ENCODE measurements at places on chromosomes 13 and 19.
A peak's percentile ranks its signal among the peaks of the same experiment; 100 is the strongest.

DNA sequence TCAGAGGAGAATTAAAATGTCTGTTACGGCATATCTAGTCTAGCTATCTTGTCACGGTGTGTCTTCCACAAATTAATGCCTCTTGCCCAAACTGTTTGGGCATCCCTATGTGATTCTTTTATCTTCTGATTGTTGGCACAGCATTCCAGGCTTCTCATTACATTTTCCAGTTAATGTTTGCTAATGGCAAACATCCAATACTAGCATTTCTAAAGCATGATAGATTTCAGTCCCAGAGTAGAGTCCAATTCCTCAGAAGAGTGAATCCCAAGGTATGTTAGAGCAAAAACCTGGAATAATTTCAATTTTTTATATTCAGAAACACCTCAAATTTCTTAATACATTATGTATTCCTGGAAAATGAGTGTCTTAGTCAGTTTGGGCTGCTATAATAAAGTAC is 684.5 kb upstream of the SLITRK1 start:
- no peak for DNase-seq

- no peak for DNase-seq
Measured at GRCh38 chr13:39306639-39307589, 268.7 kb downstream of the NHLRC3 start.

- DNase-seq = no peak
Measured at GRCh38 chr19:29626386-29626785, 20.3 kb downstream of the POP4 start.

- no peak for DNase-seq
Measured at GRCh38 chr13:107977071-107977574, 238.2 kb downstream of the LIG4 start.

DNA sequence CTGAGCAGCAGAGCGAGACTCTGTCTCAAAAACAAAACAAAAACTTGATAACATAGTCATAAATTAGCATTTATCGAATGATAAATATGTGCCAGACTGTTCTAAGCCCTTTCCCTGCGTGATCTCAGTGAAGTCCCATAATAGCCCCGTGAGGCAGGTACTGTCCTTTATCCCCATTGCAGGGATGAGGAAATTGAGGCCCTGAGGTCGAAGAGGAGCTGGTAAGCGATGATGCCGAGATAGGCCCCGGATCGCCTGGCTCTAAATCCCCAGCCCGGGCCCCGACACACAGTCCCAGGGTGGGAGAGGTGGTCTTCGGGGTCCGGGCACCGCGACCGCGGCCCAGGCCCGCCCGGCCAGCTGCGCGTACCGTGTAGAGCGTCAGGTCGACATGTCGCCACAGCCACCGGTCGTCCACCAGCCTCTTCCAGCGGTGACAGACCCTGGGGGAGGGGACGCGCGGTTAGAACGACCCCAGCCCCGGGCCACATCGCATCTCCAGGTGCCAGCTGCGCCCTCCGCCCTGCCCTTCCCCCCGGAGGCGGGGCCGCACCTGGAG is 625 bp downstream of the FBXL12 start:
- DNase-seq = no peak

DNA sequence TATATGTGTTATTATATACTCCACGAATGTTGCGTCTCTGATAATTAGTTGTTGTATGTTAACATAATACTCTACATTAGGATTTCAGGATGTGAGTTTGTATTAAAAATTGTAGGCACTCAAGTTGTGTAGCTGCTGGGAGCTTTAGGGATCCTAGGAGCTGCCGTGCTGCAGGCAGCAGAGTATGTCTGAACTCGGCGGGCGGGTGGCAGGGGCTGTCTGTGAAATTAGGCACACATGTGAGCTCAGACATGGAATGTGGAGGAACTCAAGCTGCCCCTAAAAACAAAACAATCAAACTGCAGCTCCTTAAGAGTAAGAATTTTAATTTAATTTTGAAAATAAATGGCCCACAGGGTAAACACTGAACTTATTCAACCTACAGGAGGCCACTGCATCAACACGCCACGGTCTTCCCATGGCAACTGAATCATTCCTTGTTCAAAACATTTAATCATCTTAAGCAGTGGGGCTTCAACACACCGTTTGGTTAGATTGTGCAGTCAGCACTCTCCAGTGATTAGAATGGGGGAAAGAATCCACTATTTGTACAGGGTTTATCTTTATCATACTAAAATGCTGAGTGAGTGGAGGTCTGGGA is 22.7 kb downstream of the SERTM1 start:
- DNase-seq = no peak

DNA sequence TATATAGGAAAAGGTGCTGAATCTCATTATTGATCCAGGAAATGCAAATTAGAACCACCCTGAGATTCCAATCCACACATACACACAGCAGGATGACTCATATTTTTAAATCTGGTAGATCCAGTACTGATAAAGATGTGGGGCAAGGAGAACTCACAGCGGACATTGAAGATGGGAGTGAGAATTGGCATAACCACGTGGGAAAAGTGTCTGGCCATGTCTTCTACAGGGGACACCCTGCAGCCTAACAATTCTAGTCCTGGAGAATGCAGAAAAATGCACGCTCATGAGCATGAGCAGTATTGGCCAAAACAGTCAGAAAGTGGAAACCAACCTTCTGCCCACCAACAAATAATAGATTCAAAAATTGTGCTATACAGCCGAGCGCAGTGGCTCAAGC is 13.5 kb upstream of the BCL3 start:
- no peak for DNase-seq

GRCh38 chr19:45670670-45671453 is 2.8 kb downstream of the GIPR start:
- DNase-seq = peak; percentile 54

DNA sequence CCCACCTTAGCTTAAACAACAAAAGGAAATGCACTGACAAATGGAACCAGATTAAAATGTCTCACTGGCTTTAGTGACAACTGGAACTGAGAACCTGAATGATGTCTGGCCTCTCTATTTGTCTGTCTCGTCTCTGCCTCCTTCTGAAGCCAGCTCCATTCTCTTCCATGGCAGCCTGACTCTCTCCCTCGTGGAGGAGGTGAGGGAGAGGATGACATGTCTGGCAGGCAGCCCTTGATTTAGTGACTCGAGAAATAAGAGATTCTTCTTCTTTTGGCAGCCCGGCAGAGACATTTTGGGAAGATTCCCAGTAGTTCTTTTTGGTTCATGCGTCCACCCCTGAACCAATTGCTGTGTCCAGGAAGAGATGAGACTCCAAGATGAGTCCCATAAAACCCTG is 131.7 kb downstream of the KLF5 start:
- no peak for DNase-seq

Data from anterior cingulate cortex (tissue), 58 donors.